ENCODE measurements at places on chromosomes 2 and 18.
A peak's percentile ranks its signal among the peaks of the same experiment; 100 is the strongest.

GRCh38 chr18:63131106-63131958 is 188.2 kb downstream of the BCL2 start:
- peak; percentile 51 for DNase-seq

- DNase-seq = no peak
Observed at GRCh38 chr18:32378705-32379104, 92.0 kb downstream of the GAREM1 start.

DNA sequence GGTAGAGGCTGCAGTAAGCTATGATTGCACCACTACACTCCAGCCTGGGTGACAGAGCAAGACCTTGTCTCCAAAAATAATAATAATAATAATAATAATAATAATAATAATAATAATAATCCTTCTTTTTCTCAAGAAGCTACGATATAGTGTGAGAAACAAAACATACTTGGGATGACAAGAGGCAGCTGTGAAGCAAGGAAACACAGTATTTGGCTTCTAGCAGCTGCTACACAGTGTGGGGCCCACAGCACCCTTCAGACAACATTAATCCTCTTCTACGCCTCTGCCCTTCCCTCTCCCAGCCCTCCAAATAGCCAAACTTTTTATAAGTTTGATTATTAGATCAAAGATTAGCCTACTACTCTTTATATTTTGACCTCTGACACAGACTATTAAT is 62.2 kb downstream of the MYOM1 start:
- DNase-seq = no peak

DNA sequence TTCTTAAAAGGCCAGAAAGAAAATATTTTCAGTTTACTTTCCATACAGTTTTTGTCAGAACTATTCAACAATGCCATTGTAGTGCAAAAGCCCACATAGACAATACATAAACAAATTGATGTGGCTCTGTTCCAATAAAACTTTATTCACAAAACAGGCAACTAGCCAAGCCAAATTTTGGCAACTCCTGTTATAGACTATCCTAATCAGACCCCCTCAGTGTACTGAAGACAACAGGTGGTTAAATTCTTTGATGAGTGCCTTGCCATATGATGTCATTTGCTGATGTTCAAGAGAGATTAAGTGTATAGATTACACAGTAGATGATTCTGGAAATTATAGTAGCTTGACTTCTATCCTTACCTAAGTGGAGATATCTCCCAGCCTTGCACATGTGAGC is 83.4 kb downstream of the FANCL start:
- no peak for DNase-seq

DNA sequence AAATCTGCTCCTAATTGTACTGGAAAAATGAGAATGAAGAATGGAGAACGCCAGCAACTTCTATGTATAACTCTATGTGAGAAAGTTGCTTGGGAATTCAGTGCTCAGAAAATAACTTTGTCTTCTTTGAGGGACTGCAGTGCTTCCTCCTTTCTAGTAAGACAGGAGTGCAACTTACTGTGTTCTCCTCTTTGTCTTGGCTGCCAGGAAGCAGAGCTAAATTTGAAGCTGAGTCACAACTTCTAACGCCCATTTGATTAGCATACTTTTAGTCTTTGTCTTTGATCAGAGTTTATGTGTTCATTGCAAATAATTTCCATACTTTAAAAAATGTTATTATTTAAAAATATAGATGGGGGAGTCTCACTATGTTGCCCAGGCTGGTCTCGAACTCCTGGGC is 6.6 kb downstream of the ARHGAP25 start:
- DNase-seq = no peak

DNA sequence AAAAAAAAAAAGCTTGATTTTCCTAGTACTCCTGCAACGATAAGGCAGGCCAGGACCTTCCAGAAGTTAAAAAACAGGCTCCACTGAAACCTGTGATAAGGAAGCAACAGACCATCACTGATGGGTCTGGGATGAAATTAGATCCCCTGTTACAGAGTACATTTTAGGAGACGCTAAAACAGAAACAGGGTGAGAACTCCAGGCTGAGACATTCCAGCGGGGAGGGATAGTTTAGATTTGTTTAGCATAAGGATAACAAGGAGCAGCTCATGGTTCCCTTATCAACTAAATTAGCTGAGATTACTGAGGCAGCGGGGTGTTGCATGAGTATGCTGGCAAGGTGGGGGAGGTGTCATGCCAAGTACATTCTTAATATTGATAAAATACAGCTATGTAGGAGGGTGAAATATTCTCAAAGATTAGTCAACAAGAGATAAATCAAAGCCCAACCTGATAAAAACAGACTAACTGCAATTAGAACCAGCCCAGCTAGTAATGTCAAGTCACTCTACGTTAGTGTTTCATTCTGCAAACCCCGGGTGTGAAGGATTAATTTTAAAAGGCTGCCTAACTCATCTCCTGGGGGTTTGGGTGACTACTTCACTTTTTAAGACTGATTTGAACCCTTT is 75.0 kb upstream of the BZW1 start:
- no peak for DNase-seq

- DNase-seq = no peak
Observed at GRCh38 chr2:213914510-213914909, 496.3 kb upstream of the VWC2L start.

DNA sequence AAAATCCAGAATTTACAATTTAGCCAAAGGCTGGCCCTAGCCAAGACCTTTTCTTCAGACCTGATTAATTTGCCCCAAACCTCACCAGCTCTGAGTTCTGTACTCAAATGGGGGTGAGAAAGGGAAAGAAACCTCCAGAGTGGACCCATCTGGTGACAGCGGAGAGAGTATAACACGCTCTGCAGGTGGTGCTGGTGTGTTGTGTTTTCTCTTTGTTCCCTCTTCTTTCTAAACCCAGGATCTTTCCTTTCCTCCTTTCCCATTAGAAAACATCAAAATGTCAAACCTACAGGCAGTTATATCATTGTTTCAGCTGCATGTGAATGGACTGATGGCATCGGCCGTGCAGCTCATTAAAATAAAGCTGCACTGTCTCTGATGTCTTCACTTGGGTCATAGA is 253.2 kb upstream of the SP5 start:
- DNase-seq = no peak

- no peak for DNase-seq
Observed at GRCh38 chr2:63743982-63744966, 97.4 kb upstream of the UGP2 start.

DNA sequence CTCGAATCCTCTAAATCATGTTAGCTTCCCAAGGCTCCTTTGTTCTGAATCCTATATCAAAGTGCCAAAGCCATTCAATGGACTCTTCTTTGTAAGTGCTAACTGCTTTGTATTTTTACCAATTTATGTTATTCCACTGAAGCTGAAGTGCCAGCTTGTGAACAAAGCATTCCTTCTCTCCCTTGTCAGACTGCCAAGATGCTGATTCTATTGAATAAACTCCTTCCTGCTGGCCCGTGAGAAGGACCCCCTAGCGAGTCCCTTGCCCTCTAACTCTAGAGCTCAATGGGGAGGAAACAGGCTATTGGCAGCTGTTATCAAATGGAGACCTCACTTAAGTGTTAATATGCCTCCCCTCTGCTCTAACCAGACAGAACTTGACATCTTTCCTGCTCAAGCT is 1097.9 kb upstream of the CNTNAP5 start:
- no peak for DNase-seq

GRCh38 chr2:64086347-64087082 is 57.7 kb downstream of the PELI1 start:
- DNase-seq = no peak

- peak; percentile 8 for DNase-seq
Observed at GRCh38 chr2:138948070-138948539, 167.9 kb upstream of the NXPH2 start.

DNA sequence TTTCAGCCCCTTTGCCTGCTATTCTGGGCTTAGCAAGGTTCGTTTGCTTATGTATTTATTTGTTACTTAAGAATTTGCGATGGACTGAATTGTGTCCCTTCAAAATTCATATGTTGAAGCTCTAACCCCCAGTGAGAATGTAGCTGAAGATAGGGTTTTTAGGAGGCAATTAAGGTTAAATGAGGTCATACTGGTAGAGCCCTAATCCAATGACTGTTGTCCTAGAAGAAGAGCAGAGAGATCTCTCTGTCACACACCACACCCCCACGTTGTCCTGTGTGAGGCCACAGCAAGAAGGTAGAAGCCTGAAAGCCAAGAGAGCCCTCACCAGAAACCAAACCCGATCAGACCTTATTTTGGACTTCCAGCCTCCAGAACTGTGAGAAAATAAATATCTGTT is 66.7 kb downstream of the KIAA1328 start:
- no peak for DNase-seq

DNA sequence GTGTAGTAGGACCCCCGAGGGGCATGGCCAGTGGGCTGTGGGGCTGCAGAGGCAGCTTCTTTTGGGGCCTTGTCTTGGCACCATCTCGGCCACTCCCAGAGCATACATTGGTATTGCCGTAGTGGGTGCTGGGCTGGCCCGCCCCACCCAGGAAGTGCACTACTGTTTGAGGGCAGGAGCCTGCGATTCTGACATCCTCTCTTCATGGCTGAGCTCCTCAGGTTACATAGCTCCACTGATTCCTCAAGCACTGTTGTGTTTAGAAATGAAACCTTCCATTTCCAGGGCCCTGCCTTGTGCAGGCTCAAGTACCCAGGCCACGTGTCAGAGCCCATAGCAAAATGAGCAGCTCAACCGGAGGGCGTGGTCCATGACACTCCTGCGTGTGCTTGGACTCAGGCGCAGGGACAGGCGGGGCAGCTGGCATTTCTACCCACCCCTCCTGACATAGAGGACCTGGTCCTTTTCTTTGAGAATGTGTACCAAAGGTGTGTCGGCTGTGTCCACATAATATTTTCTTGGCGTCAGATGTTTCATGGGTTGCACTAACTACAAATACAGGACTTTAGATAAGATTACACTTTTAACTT is 67.9 kb downstream of the DGKD start:
- peak; percentile 73 for DNase-seq

GRCh38 chr2:236971131-236971821 is 114.4 kb upstream of the COPS8 start:
- DNase-seq = no peak

DNA sequence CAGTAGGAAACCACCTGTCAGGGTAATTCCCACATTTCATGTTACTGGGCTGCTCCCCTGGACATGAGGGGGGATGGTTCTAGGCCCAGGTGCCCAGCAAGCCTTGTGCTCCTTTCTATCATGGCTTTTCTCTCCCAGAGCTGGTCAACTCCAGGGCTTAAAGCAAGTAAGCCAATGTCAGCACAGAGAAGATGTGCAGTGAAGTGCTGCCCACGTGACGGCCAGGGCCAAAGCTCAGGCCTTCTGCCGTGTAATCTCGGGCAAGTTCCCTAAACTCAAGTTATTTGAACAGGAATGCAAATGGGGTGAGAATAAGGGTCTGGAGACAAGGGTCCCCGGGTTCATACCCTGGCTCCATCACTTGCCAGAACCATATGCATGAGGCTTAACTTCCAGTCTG is 16.5 kb downstream of the SFXN5 start:
- no peak for DNase-seq

DNA sequence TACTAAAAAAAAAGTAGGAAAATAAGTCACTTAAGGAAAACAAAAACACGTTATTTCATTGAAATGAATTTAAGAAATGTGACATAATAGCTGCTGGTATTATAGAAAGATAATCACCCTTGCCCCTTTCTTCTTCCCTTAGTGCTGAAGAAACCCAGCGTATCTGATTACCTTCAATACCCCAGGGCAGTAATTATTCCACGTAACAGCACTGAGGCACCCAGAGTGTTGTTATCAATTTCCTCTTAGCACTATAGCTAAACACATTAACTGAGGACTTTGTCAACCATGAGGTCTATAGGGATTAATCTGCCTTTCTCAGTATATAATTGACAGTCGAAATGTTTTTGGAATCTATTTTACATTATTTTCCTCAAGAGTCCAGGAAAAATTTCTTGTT is 180.0 kb upstream of the NXPH2 start:
- DNase-seq = no peak

GRCh38 chr18:57436191-57436964 is 1.2 kb downstream of the ONECUT2 start:
- DNase-seq = peak; percentile 27

DNA sequence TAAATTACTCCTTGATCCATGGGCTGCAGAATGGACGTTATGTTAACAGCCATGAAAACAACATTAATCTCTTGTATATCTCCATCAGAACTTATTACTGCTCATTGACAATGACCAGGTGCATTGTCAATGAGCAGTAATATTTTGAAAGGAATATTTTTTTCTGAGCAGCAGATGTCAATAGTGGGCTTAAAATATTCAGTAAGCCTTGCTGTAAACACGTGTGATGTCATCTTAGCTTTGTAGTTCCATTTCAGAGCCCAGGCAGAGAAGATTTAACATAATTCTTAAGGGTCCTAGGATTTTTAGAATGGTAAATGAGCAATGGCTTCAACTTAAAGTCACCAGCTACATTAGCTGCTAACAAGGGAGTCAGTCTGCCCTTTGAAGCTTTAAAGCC is 26.6 kb downstream of the CFAP210 start:
- no peak for DNase-seq

DNA sequence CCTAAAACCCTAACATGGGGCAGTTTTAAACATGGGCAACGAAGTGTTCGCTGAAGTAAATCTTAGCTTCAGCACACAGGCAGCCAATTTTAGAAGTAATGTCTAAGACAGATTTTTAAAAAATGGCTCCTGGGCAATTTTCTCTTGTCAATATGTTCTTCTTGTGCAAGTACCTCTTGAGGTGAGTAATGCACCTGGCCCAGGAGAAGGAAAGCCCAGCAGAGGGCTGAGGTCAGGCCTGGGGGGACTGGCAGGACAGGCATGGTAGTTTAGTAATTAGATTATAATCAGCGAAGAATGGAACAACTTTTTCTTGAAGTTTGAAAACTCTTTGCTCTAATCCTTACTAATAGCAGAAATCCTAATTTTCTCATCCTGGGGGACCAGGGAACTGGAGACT is 77.6 kb downstream of the SPRED2 start:
- no peak for DNase-seq

- no peak for DNase-seq
Observed at GRCh38 chr2:128388499-128388941, 69.9 kb upstream of the HS6ST1 start.

Data from GM13977 (cell line).